ENCODE measurements at places on chromosomes 16 and 17.

DNA sequence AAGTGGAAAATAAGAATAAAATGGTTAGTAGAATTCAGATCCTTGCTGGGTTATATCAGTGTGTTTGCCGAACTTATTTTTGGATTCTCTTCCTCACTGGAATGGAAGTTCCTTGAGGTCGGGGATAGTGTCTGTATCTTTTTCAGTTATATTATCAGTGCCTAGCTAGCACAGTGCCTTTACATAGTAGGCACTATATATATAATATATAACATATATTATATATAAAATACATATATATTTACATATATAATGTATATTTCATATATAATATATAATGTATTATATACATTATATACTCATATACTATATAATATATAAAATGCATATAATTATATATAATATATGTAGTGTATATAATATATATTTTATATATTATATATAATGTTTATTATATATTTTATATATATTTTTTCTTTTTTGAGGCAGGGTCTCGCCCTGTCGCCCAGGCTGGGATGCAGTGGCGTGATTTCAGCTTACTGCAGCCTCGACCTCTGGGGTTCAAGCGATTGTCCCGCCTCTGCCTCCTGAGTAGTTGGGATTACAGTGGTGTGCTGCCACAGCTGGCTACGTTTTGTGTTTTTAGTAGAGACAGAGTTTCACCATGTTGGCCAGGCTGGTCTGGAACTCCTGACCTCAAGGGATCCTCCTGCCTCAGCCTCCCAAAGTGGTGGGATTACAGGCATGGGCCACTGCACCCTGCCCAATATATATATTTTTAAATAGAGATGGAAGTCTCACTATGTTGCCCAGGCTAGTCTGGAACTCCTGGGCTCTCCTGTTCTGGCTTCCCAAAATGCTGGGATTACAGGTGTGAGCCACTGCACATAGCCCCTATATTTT, 3.2 kb downstream of the NFATC3 start:
- no peak for DNase-seq

DNA sequence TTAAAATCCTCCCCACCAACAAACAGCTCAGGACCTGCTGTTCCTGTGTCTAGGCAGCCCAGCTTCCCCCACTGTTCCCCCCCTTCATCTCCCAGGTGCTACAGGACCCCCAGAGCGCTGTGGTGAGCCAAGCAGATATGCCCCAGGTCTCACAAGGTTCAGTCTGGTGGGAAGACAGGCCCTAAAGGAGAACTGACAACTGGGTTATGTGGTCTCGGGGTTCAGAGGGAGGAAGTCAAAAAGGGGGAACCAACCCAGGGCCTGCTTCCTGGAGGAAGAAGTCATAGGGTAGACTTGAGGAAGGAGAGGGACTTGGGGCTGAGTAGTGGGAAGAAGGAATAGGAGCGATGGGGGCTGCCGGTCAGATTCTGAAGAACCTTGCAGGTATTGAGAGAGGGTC, 2.6 kb downstream of the RIPOR1 start:
- DNase-seq, result no peak

DNA sequence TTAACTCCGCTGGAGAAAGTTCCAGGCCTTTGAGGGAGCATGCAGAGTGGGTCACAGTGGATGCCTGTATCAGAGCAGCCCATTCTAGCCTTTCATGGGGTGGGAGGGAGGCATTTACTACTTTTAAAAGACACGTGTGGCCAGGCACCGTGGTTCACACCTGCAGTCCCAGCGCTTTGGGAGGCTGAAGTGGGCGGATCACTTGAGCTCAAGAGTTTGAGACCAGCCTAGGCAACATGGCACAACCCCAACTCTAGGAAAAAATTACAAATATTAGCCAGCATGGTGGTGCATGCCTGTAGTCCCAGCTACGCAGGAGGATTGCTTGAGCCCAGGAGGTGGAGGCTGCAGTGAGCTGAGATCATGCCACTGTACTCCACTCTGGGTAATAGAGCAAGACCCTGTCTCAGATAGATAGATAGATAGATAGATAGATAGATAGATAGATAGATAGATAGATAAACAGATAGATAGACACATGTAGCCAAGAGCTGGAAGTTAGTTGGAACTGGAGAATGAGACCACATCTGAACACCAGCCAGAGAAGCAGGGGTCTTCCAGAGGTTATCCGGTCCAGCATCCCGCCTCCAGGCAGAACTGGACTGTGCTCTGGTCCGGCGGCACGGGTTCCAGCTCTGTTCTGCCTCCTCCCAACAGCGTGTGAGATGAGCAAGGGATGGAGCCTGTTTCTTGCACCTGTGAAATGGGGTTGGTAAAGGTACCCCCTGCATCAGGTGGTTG, 3.6 kb downstream of the ADCY7 start:
- DNase-seq, result no peak

DNA sequence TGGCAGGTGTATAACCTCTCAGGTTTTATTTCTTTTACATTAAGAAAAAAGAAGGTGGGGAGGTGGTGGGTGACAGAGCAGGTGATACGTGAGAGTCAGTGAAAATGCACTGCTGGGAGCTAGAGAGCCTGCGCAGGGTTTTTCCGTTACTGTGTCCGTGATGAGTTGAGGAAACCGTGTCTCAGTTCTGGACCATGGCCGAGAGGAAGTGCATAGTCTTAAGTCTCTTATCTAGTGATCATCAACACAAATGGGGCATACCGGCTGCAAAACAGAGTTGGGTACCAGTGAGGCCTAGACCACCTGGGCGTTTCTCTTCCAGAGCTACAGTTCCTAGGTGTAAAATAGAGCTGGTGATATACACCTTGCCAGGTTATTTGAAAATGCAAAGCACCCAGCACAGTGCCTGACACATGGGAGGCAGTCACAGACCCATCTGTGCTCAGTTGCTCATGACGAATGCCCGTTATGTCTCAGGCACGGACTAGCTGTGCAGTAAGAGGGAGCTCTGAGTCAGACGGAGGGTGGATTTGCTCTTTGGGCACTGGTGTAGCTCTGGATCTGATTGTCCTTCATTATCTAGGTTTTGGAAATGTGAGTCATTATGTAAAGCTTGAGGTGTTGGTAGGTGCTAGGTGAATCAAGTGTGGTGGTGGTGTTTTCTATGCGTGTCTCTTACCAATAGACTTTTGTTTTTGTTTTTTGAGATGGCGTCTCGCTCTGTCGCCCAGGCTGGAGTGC, 60.9 kb downstream of the RPTOR start:
- DNase-seq, result peak; percentile 56

GRCh38 chr17:48612854-48613691, 2.0 kb downstream of the HOXB8 start:
- no peak for DNase-seq

DNA sequence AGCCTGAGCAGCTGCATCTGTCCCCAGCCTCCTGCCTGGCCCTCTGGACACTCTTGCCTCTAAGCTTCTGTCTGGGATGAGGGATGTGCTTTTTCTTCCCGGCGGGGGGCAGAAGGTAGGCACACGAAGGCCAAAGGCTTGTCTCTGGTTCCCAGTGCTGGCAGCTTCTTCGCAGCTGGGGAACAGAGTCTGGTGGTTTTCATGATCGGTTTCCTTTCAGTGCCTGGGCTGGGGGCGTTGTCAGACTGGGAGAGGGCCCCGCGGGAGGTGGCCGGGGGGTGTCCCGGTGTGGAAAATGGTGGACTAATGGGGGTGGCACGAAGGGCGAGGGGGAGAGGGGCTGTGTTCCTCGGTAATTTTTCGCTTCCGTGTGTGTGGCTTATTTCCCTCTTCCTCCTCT, 988 bp downstream of the RAP1GAP2 start:
- no peak for DNase-seq

- DNase-seq, result no peak
Observed at GRCh38 chr17:83127431-83128160, 48.2 kb downstream of the METRNL start.

GRCh38 chr17:4945176-4945943, 3.0 kb downstream of the PFN1 start:
- DNase-seq, result peak; percentile 74

DNA sequence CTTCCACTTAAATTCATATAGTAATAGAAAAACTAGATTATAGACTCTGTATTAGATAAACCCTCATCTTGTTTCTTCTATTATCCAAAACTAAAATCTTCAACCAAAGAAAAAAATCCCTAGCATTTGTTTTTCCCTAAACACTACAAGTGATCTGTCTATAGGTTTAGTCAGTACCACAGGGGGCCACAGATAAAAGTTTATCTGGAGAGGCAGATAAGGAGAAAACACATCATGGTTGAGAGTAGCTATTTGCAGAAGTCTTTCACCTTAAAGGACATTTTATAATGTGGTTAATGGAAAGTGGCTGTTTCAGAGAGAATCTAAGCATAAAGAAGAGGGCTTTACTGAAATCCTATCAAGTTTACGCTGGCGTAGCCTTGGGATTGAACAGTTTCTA, 160.1 kb downstream of the CDK5R1 start:
- no peak for DNase-seq

GRCh38 chr16:68319185-68319908, 8.5 kb downstream of the PRMT7 start:
- no peak for DNase-seq

GRCh38 chr17:45408611-45409421, 23.9 kb downstream of the ARHGAP27 start:
- DNase-seq, result no peak

DNA sequence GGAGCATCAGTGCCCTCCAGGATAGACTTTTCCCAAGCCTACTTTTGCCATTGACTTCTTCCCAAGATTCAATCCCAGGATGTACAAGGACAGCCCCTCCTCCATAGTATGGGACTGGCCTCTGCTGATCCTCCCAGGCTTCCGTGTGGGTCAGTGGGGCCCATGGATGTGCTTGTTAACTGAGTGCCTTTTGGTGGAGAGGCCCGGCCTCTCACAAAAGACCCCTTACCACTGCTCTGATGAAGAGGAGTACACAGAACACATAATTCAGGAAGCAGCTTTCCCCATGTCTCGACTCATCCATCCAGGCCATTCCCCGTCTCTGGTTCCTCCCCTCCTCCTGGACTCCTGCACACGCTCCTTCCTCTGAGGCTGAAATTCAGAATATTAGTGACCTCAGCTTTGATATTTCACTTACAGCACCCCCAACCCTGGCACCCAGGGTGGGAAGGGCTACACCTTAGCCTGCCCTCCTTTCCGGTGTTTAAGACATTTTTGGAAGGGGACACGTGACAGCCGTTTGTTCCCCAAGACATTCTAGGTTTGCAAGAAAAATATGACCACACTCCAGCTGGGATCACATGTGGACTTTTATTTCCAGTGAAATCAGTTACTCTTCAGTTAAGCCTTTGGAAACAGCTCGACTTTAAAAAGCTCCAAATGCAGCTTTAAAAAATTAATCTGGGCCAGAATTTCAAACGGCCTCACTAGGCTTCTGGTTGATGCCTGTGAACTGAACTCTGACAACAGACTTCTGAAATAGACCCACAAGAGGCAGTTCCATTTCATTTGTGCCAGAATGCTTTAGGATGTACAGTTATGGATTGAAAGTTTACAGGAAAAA, 9.7 kb upstream of the CYLD start:
- no peak for DNase-seq

DNA sequence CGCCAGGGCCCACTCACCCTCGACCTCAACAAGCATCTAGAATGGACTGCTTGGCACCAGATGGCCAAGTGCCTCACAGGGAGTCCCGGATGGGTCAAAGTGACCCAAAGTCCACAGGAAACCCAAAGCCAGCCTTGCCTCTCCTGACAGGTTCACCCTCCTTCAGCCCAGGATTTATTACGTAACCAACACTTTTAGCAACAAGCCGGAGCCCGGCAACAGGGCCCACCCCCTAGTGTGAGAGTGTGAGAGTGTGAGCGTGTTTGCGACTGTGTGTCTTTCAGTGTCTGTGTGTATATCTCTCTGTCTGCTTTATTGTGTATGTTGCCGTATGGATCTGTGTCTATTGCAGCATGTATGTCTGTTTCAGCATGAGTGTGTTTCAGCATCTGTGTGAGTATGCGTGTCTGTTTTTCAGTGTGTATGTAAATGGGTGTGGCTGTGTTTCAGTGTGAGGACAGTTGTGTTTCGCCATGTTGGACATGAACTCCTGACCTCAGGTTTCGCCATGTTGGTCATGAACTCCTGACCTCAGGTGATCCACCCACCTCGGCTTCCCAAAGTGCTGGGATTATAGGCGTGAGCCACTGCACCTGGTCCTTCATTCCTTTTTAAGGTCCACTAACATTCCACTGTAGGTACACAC, 13.7 kb upstream of the PEMT start:
- DNase-seq, result no peak

GRCh38 chr17:5753421-5753820, 169.1 kb upstream of the NLRP1 start:
- no peak for DNase-seq

- no peak for DNase-seq
Observed at GRCh38 chr16:78221892-78222291, 122.4 kb downstream of the WWOX start.

- DNase-seq, result no peak
Observed at GRCh38 chr17:70217571-70217970, 48.2 kb downstream of the KCNJ2 start.

DNA sequence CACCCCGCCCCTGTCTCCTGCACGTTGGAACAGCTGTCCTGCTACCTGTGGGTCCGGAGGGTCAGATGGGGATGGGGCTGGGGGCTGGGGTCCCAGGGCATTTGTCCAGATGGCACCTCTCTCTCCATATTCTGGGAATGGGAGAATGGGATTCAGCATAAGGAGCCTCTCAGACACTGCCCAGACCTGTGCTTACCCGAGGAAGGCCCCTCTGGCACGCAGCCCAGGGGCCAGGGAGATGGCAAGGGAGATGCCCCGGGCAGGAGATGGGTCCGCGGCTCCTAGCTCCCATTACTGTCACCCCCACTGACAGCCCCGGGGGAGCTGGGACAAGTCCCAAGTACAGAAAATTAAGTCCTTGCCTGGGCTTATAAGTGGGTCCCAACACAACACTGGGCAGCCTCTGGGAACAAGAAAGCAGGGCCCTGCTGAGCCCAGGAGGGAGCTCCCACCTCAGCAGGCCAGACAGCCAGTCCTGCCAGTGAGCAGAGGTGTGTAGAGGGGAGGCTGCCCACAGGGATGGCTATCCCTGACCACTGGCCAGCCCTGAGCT, 1.8 kb downstream of the VASN start:
- DNase-seq, result no peak

DNA sequence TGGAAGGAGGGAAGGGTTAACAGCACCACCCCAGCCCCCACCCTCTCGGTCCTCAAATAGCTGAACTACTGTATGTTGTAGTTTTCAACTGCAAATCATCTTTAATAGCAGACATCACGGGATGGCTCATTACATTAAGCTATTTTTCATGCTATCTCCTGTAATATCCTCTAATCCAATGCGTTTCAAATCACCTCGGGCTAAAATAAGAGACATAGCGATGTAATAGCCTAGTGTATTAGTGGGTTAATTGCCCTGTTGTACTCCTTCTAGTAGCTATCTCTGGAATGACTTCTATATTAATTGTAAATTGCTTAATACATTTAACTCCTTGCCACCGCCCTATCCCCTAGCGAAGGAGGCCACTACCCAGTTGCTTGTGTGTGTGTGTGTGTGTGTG, 54.3 kb downstream of the MRM1 start:
- no peak for DNase-seq

All from activated CD8-positive, alpha-beta memory T cell treated with anti-CD3 and anti-CD28 coated beads for 4 hours (primary cell).